ENCODE measurements at places on chromosomes 4 and X.

GRCh38 chr4:168565130-168565529 is 68.3 kb downstream of the PALLD start:
- no peak for DNase-seq

GRCh38 chr4:25013756-25014661 is 16.7 kb downstream of the LGI2 start:
- no peak for DNase-seq

GRCh38 chr4:138090150-138090917 is 151.8 kb downstream of the SLC7A11 start:
- no peak for DNase-seq

DNA sequence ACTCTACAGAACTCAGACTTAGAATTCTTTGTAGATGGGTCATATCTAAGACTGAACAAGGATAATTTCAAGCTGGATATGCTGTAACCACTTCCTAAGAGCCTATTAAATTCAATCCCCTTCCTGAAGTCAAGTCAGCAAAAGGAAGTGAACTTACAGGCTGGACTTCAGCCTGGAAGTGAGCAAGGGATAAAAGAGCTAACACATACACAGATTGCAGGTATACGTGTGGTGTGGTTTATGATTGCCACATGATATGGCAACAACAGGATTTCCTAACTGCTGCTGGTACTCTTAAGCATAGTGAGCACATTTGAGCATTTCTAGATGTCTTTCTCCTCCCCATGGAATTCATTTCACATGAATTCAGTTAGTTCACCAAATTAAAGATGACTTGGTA is 38.2 kb upstream of the UXT start:
- DNase-seq, result no peak

DNA sequence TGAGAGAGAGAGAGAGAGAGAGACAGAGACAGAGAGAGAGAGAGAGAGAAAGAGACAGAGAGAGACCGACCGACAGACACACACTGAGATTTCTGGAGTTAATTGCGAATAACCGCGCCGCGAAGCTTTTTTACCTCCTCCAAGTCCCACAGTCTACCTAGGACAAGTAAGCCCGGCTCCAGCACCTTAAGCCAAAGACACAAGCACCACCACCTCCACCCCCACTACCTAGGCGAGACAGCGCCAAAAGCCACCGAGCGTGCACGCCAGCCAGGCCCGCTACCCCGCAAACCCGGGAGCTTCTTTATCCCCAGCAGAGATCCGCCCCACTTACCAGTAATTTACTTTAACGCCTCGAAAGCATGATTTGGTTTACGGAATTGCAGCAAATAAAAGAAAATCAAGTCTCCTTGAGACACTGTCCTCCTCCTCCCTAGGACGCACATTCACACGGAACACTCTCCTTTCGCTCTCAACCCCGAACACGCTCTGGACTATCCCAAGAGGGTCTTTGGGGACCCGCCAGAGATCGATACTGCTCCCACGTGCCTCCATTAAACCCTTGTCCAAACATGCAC is 649.6 kb upstream of the DIPK2B start:
- DNase-seq, result no peak

DNA sequence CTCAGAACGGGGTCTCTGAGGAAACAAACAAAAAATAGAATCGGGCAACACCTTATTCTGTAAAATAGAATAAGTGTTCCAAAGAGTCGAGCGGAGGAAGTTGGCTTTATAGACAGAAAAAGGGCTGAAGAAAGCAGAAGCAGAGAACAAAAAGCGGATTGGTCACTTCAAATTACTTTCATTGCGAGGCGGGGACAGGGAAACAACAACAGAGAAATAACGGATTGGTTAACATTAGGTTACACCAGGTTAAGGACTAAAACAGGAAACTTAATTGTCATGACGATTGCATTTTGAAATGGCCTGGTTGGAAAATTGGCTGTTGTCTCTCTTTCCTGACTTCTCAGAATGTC is 433 bp upstream of the COQ2 start:
- no peak for DNase-seq

DNA sequence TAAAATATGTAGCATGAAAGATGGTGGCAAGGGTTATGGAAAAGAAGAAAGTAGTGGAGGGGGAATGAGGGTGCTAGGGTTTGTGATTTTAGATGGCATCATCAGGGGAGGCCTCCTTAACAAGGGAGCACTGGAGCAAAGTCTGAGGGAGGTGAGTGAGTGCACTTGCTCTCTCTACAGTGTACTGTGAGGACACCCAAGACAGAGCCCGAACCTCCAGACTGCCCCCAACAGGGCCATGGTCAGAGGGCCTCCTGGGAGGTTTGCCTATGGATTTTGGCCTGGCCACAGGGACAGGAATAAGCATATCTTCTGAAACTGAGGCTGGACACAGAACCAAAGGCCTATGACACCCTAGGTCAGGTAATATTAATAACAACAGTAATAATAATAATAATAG is 21.4 kb upstream of the PJA1 start:
- no peak for DNase-seq

- no peak for DNase-seq
Observed at GRCh38 chr4:56183344-56183959, 203.8 kb downstream of the AASDH start.

- no peak for DNase-seq
Observed at GRCh38 chrX:138014577-138014976, 448.6 kb downstream of the ZIC3 start.

- DNase-seq, result no peak
Observed at GRCh38 chrX:131405497-131405896, 116.4 kb upstream of the IGSF1 start.

GRCh38 chr4:147596377-147596776 is 20.8 kb upstream of the TMEM184C start:
- no peak for DNase-seq

- DNase-seq, result no peak
Observed at GRCh38 chrX:69130439-69130838, 34.8 kb downstream of the PJA1 start.

GRCh38 chr4:185716577-185717376 is 95.2 kb downstream of the SORBS2 start:
- DNase-seq, result no peak

- no peak for DNase-seq
Observed at GRCh38 chrX:1507511-1508463, 29.2 kb downstream of the P2RY8 start.

- no peak for DNase-seq
Observed at GRCh38 chr4:109998867-109999584, 86.3 kb downstream of the EGF start.

GRCh38 chr4:26429910-26430309 is 60.4 kb downstream of the CCKAR start:
- DNase-seq, result no peak

DNA sequence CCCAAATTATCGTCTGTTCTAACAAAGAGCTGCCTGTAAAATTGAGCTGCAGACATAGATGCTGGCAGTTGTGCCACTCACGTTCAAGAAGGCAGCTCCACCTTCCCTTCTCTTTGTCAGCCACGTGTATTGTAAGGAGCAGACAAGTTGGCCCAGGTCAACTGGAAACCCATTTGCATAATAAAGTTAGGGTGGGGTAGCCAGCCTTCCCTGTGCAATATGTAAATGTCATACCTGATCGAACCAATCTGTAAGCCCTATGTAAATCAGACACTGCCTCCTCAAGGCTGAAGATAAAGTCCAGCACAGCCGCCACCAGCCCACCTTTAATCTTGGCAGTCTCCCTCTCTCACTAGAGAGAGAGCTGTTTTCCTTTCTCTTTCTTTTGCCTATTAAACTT is 117.2 kb downstream of the TMEM144 start:
- DNase-seq, result no peak
